ENCODE measurements at places on chromosomes 3 and 15.

DNA sequence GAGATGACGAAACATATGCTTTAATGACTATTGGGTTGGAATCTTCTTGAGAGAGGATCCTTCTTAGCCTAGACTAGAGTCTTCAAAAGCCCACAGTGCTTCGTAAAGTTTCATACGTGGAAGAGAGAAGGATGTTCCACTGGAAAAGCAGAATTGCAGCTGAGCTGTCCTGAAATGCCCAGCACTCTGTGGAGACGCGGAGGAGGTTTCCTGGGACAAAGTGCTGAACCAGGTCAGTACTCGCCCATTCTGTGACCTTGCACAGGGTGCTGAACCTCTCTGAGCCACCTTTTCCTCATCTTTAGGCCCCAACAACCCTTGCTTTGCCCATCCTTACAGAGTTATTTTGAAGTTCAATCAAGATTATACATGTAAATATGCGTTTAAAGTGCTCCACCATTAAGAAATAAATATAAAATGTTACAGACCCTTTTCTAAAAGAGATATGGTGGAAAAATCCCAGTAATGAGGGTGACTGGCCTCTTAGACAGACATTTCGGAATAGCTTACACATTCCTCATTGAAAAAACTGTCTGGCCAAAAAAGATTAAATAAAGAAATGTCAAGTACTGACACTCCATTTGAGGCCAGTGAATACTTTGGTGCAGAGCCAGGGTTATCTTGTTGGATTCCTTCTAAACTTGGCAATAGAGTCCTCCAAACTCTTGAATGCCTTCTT is 4.2 kb upstream of the MAGEF1 start:
- DNase-seq: no peak

- no peak for DNase-seq
Observed at GRCh38 chr3:57681691-57682090, 11.2 kb downstream of the DENND6A start.

DNA sequence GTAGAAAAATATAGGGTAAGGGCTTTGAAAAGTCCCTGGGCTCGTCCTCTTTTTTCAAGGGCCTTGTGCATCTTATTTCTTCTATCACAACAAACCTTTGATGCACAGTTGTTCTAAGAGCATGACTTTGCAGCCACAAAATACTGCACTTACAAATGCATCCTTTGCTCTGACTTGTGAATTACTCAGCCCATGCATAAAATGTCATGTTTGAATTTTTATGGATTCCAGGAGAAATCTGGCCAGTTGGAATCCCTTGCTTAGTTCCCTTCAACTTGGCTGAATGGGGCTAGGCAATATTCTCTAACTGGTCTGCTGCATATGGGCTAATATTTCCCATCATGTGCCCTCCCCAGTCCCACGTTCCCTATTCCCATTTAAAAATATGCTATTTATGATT is 523.9 kb upstream of the RGMA start:
- no peak for DNase-seq

GRCh38 chr3:172853921-172854666 is 103.6 kb downstream of the ECT2 start:
- DNase-seq: no peak

DNA sequence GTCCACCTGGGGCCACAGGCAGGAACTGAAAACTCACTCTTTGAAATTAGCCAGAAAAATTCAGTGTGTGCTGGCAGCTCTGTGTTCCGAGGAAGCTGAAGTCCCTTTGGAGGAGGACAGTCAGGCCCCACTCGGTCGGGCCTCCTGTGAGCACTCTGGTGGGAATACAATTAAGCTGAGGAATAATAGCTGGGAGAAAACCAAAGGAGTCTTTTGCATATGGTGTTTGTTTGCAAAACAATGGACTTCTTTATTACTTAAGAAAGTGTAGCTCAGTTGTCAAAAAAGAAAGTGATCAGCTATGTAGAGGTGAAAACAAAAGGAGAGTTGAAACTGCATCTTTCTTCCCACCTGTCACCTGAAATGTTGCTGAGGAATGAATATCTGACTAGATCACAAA is 202.5 kb downstream of the MEIS2 start:
- no peak for DNase-seq

GRCh38 chr3:127077068-127077467 is 94.2 kb downstream of the PLXNA1 start:
- no peak for DNase-seq

DNA sequence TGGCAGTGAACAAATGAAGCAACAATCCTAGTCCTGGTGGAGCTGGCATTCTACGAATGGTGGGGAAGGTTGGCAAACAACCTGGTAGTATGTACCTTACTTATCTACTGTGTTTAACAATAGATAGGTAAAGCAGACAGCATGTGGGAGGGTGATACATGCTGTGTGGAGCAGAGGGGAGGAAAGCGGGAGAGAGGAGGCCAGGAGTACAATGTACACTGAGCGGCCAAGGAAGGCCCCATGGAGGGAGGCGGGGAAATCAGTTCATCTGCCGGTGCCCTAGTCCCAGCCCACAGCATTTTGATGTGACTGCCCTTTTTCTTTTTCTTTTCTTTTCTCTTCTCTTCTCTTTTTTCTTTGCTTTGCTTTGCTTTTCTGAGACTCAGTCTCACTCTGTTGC is 5.3 kb upstream of the RHCG start:
- no peak for DNase-seq

GRCh38 chr3:61522626-61523025 is 38.7 kb upstream of the PTPRG start:
- no peak for DNase-seq

DNA sequence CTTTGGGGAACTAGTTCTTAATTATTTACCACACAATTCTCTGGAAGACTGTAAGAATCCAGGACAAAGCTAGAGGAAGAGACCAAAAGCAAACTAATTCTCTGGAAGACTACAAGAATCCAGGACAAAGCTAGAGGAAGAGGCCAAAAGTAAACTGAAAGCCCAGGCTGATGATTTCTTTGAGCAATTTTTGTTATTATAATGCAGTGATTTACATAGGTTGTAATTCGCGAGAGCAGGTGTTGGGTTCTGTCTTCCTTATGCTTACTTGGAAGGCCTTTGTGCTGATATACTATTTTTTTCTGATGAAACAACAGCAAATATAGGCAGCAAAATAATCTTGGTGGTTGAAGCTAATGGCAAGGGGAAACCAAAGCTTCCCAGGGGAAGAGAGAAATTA is 5.2 kb downstream of the SPTSSB start:
- DNase-seq: no peak

DNA sequence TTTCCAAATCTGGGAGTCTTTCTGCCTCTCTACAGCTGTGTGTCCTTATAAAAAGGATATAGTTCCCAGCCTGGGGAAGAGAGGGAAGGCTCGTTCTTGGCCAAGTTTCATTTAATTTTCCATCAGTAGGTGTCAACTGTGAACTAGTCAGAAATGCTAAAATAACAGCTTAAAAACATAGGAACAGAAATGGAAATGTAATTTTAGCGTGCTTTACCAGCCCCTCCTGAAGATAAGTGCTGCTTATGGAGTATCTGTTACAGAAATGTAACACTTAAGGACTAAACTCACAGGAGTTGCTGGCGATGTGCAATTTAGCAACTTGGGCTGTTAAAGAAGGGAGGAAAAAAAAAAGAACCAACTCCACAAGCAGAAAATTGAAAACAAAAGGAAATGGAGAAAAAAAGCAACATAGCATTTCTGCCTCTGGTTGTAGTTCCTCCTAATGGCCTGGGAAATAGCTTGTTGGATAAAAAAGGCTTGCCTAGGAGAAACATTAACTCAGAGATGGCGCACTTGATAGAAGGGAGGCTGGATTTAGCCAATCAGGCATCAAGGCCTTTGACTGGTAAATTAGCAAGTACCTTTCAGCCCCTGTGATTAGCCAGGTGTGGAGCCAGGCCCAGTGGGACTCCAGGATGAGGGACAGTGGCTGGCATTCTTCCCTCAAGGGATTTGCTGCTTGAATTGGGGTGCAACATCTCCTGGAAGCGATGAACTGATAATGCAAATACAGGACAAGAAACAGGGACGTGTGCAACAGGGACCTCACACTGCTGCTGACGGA is 84.3 kb downstream of the RPLP1 start:
- peak; percentile 73 for DNase-seq

DNA sequence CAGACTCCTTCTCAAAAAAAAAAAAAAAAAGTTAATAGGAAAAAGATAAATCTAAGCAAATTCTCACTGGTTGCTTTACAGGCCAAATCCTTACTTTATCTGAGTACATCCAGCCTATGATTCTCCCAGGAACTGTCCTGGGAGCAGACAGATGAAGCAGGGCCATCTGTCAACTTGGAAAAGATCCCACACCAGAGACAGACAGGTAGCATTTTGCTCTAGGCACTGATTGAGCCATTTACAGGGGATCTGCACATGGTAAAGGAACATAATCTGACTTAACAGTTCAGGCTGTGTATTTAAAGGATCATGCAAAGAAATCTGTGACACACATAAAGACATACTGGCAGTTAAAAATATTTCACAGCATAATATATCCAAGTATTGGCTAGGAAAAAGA is 1006.5 kb downstream of the TBL1XR1 start:
- no peak for DNase-seq

GRCh38 chr15:99106417-99107220 is 1.7 kb downstream of the SYNM start:
- no peak for DNase-seq
